Cortex of kidney (tissue), 1 donor: ENCODE measurements at places on chromosomes 6 and 20.

DNA sequence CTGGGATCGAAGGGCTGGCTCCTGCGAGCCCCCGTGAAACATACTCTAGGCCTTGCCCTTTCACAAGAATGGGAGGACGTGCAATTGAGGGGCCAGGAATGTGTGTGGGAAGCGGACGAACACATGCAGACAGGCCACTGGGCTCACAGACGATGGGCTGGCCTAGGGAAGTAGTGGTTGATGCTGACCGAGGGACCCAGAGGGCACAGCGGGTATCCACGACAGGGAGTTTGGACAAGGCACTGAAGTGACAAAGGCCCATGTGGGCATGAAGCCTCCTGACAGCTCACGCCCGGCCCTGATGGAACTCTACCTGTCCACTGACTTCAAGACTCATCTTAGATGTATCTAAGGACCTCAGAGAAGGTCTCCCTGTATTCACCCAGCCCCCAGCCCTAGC, 52.2 kb downstream of the MYH7B start:
- DNase-seq = no peak

DNA sequence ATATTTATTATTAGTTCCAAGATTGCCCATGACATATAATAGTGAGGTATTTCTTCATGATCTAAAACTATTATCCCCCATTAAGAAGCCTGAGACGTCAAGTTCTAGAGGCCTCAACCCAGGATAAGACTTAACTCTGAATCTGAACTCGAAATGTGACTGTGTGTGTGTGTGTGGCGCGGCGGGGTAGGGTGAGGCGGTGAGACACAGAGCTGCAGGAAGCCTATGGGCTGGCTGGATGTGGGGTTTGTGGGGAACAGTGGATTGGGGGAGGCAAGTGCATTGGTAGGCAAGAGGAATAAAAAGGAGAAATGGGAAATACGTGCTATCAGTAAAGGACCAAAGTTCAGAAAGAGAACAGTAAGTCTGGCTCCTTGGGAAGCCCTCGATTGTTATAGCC, 66.5 kb upstream of the RNF146 start:
- DNase-seq = no peak

DNA sequence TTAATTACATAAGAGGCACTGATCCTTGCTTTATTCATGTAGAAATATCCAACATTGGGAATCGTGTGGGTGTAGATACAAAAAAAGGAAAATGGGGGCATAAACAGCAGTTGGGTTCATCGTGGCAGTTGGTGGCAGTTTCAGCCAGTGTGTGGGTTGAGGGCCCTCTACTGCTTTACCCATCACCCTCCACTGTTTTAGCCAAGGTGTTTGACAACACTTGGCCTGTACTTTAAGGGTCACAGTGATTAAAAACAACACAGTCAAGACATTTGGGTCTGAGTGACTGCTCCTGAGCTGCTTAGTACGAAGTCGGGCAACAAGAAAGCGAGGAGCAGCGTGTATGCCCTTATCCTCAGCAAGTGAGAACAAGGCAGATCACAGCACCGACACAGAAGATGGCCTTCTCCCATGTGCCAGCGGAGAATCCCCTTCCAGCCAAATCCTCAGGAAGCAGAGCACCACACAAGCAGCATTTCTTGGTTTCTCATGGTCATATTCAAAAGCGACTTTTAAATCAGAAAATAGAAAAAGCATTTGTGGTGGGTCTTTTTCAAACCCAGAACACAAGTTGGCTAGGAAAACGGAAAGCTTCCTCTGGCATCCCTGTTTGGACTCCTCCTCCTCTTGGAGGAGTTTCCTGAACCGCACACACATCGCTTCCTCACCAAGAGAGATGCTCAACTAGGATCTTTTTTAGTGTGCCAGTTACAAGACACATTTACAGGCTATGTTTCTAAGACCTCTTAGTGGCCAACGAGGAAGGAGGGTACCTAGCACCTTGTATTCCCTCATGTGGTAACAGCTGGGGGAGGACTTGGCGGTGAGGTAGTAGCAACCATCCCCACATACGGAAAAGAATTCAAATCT, 23.5 kb downstream of the EIF2S2 start:
- DNase-seq = no peak

DNA sequence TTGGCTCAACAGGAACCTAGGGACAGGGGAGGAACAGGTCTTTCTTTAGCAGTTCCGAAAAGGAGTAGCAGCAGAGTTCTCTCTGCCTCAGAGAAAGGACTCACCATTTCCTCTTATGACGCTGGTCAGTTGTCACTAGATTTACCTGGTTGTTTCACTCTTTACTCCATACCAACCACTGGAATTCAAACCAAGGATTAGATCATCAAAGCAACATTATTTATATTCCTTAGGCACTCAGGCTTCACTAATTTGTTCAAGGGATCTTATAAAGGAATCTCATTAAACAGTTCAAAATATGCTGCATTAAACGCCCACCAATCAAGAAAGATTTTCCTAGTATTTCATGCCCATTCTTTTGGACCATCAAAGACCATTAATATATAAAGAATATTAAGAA, 1129.5 kb upstream of the MAP3K7 start:
- no peak for DNase-seq

DNA sequence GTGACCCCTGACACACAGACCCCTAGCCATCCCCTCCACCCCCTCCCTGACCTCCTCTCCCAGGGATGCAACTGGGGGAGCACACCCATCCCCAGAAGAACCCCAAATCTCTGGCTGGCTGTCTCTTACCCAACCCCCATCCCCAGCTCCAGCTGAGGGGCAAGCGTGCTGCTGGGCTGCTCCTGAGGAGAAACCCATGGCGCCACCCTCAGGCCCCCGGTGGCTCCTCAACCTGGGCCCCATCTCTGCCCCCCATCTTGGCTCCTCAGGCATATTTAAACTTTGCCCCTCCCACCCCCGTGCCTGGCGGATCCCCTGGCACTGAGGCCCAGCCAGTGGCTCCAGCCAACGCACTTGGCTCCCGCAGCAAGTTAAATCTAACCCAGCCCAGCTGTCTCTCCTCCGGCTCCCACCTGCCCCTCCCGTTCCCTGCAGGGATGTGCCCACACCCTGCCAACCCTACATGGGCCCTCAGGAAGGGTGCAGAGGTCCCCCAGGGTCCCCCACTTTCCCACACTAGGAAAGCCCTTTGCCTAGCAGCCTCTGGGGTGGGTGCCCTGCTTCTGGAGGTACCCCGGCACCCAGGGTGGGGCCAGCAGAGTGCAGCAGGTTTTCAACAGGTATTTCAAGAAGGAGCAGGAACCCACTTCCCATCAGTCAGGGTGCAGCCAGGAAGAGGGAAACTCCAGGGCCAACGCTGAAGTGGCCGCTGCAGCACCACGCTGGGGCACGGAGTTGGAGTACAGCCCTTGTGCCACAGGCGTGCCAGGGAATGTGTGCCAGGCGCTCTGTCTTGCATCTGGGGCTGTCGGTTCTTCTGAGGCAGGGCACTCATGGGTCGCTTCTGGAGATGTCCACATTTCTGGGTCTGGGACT, 5.3 kb upstream of the OSBPL2 start:
- no peak for DNase-seq

GRCh38 chr6:148250975-148251685, 91.5 kb upstream of the SASH1 start:
- no peak for DNase-seq

GRCh38 chr20:32594204-32594603, 9.1 kb upstream of the NOL4L start:
- DNase-seq = no peak

- no peak for DNase-seq
Observed at GRCh38 chr6:27568226-27568897, 95.5 kb upstream of the ZNF184 start.

- DNase-seq = no peak
Observed at GRCh38 chr6:153214436-153214835, 83.4 kb upstream of the RGS17 start.

DNA sequence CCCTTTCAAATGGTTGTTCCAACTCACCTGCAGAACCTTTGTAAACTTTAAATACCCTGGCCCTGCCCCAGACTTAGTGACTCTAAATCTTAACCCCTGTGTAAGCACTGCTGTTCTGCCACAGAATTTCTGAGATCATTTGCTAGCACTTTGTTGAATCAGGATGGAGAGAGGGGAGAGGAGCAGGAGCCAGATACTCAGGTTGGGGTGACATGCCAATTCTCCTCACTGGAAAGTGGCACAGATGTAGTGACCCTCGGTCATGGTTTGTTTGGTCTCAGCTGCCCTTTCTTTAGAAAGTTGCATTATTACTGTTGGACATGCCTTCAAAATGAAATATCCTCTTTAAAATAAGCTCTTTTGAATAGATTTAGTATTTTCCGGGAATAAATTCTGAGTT, 168.0 kb downstream of the ZFAND3 start:
- DNase-seq = no peak

DNA sequence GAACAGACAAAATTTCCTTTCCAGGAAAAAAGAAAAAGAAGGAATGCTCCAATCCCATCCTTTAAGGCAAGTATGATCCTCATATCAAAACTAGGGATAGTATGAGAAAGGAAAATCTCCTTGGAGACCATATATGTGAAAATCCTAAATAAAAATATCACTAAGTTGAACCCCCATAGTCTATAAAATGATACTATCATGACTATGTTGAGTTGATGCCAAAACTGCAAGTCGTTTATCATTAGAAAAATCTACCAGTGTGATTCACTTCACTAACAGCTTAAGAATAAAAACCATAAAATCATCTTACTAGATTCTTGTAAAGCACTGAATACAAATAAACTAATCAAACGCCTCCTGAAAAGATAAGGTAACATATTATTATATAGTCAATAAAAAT, 76.6 kb upstream of the STXBP5 start:
- DNase-seq = no peak

DNA sequence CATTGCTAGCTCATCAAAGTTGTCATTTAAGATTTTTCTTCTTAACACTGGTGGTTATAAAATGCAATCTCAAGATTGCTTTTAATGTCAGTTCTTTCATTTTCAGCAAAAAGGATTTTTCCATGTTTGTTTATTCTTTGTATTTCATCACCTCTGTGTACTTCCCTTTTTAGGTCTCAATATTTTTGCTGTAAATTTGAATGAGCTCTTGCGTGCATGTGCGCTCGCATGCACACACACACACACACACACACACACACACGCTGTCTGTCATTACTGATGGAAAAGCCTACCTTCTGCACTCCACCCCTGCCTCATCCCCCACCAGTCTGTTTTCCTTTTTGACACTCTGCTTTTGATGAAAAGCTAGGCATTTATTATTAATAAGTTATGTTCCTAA, 85.3 kb upstream of the FYN start:
- no peak for DNase-seq

- DNase-seq = no peak
Observed at GRCh38 chr20:23541330-23541729, 27.0 kb downstream of the CST9L start.

- DNase-seq = no peak
Observed at GRCh38 chr6:7758456-7758855, 32.6 kb downstream of the BMP6 start.

GRCh38 chr6:156780962-156781853, 4.0 kb downstream of the ARID1B start:
- no peak for DNase-seq

DNA sequence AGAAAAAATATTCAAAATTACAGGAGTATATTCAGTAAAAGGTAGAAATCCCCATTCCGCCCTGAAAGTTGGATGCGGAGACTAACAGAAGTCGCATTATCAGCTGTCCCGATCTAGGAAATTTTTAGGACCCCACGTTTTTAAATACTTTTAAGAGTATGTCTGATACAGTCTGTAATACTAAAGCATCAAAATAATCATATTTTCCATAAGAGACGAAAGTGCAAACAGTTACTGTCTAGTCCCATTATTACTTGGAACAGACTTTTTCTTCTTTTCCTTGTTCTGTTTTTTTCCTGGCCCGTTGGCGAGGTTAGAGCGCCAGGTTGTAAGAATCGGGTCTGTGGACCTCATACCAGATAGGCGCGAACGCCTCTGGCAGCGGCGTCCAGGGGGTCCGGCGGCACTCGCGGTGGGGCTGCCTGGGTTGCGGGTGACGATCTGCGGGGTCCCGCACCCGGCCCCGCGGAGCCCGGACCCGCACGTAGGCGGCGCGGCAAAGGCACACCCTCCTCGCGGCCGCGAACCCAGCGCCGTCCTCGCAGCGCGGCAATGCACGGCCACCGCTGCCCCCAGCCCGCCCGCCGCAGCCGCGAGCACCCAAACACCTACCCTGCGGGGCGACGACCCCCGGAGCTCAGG, 460 bp downstream of the PLAGL1 start:
- DNase-seq = no peak

DNA sequence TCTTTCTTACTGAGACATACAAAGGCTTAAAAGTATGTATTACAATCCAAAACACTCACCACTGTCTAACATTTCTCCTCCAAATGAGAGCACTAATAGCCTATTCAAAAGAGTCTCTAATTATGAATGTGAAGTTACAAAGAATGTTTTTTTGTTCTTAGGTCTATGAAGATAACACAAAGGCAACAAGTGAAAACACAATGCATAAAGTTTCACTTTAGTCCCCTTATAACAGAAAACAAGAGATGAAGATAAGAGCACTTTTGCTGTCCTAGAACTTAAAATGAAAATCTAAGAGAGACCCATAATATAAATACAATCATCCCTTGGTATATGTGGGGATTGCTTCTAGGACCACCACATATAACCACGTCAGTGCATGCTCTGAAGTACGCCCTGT, 25.6 kb downstream of the ITCH start:
- DNase-seq = no peak

GRCh38 chr20:2137552-2138201, 36.0 kb downstream of the STK35 start:
- no peak for DNase-seq

- no peak for DNase-seq
Observed at GRCh38 chr20:59160389-59161115, 3.1 kb upstream of the ZNF831 start.

DNA sequence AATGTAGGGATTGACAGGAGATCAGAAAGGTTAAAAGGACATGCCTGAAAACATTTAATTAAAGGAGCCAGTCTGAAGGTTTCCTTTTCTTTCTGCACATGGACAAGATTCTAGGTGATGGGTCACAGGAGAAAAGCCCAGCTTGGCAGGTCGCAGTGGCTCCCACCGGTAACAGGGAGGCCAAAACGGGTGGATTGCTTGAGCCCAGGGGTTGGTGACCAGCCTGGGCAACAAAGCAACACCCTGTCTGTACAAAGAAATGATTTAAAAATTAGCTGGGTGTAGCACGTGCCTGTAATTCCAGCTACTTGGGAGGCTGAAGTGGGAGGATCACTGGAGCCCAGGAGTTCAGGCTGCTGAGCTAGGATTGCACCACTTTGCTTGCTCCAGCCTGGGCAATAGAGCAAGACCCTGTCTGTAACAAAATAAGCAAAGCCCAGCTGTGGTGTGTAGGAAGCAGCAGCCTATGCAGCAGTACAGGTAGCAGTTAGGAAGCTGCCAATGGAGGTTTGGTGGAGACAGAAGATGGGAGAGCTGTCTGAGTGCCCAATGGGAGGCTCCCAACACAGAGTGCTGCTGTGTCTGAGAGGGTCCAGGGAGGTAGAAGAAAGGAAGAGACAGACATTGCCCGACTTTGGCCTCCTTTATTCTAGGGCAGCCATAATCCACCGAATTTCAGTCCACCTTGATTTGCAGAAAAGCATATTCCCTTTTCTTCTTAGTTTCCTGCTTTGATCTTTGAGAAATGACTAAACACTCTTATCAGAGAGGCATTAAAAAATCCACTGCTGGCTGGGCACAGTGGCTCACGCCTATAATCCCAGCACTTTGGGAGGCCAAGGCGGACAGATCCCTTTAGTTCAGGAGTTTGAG, 7.1 kb upstream of the AP5S1 start:
- no peak for DNase-seq

GRCh38 chr6:155187106-155187505, 76.7 kb upstream of the CLDN20 start:
- no peak for DNase-seq

- no peak for DNase-seq
Observed at GRCh38 chr6:21844120-21844917, 250.8 kb downstream of the SOX4 start.
